ENCODE measurements at places on chromosomes 11 and 22.

GRCh38 chr11:64581057-64581523, 9.9 kb upstream of the SLC22A12 start:
- no peak for DNase-seq

- peak; percentile 22 for DNase-seq
These were observed 30.8 kb upstream of the RAG2 start for GRCh38 chr11:36628765-36629244.

- DNase-seq = peak; percentile 9
These were observed 5.3 kb downstream of the ADA2 start for GRCh38 chr22:17213976-17214375.

DNA sequence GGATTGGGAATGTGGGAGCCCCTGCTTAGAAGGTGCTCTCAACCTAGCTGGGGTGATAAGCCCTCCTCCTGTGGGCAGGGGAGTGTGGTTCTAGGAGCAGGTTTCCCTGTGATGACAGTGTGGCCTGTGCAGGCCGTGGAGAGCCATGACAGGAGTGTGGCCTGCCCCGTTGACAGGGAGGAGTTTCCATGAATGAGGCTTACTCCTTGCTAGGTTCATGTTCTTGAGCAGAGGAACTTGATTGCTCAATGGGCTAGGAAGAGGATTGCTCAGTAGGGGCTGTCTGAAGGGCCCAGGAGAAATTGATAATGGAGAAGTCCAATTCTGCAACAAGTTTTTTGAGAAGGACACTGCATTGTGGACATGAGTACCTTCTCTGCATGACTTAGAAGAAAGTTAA, 92.0 kb downstream of the PPP6R3 start:
- no peak for DNase-seq

- DNase-seq = no peak
These were observed 378.8 kb downstream of the DYNC2H1 start for GRCh38 chr11:103488031-103488461.

GRCh38 chr11:46472662-46472994, 81.1 kb upstream of the CHRM4 start:
- DNase-seq = no peak

GRCh38 chr11:20451568-20451967, 64.1 kb downstream of the PRMT3 start:
- no peak for DNase-seq

- no peak for DNase-seq
These were observed 267.6 kb downstream of the KIRREL3 start for GRCh38 chr11:126732981-126733380.

GRCh38 chr11:4862447-4863236, 13.6 kb upstream of the OR51S1 start:
- no peak for DNase-seq

GRCh38 chr11:6362185-6362872, 27.9 kb upstream of the SMPD1 start:
- DNase-seq = no peak

- no peak for DNase-seq
These were observed 152.4 kb downstream of the FCHSD2 start for GRCh38 chr11:72989727-72990126.

DNA sequence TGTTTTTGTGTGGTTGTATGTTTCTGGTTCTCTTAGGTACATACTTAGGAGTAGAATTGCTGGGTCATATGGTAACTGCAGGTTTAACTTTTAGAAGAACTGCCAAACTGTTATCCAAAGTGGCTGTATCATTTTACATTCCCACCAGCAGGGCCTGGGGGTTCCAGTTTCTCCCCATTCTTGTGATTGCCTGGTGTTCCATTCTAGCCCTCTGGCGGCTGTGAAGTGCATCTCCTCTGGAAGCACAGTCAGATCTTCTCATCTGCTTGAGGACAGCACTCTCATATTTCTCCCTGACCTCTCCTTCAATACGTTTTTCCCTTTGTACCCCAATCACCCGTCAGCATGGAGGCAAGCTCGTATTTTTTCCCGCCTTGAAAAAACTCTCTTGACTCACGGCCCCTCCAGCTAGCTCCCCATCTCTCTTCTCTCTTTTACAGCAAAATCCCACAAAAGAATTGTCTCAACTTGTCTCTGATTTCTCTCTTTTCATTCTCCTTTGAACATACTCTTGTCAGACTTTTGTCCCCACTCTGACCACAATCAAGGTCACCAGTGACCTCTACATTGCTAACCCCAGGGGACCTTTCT, 56.8 kb upstream of the THY1 start:
- no peak for DNase-seq

GRCh38 chr22:44729391-44730021, 22.9 kb upstream of the ARHGAP8 start:
- no peak for DNase-seq

DNA sequence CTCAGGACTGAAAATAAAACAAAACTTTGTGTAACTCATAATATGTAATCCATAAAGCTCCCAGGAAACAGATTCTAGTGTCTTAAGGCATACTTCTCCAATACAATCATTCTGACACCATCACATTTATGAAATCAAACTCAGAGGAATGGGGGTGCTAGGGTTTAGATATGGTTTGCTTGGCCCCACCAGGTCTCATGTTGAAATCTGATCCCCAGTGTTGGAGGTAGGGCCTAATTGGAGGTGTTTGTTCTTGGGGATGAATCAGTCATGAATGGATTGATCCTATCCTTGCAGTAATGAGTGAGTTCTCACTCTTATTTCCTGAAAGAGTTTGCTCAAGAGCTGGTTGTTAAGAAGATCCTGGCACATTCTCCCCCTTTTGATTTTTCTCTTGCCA, 380.9 kb downstream of the ETS1 start:
- DNase-seq = peak; percentile 56

GRCh38 chr22:17397756-17398547, 28.7 kb downstream of the CECR2 start:
- DNase-seq = peak; percentile 46

- no peak for DNase-seq
These were observed 602 bp downstream of the EWSR1 start for GRCh38 chr22:29268511-29269229.

GRCh38 chr11:11107076-11107723, 245.8 kb downstream of the CSNK2A3 start:
- no peak for DNase-seq

GRCh38 chr11:4085575-4085974, 9.0 kb upstream of the RRM1 start:
- DNase-seq = no peak

DNA sequence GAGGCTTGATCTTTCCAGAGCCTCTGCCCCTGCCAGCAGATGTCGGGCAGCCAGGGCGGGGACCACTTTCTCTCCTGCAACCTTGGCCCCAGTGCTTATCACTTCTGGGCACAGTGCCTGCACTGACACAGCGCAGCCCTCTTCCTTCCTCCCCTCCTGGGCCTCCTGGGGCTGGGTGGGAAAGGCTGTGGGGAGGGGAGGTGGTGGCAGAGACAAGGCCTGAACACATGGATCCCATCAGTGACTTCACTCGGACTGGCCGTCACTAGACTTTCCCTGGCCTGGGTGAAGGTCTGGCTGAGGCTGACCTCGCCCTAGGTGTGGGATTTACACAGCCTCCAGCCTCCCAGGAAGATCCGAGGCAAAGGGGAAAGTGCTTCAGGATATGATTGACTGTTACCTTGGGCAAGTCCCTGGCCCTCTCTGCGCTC, 68.1 kb downstream of the LRRC32 start:
- DNase-seq = no peak

DNA sequence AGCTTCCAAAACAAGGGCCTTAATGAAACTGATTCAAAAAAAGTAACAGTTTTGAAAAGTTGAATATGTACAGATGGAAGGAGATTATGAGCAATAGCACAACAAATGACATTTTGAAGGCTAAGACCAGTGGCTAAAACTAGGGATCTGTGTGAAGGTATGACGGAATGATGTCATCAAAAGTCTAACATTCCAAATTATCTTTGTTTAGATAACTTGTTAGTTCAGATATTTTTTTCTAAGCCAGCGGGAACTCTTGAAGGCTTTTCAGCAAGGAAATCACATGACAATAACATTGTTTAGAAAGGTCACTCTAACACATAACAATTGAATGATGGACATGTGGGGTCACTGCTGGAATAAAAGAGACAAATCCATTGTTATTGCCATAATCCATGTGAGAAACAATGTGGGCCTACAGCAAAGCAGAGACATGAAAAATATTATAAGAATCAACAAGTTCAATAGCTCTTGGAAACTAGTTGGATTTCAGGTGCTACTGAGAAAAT, 260.5 kb downstream of the CASP12 start:
- no peak for DNase-seq

- no peak for DNase-seq
These were observed 108.8 kb downstream of the TTC28 start for GRCh38 chr22:28570696-28571373.

GRCh38 chr11:623349-623869, 1.3 kb downstream of the CDHR5 start:
- no peak for DNase-seq

- no peak for DNase-seq
These were observed 30.2 kb downstream of the MSANTD4 start for GRCh38 chr11:105991888-105992287.

DNA sequence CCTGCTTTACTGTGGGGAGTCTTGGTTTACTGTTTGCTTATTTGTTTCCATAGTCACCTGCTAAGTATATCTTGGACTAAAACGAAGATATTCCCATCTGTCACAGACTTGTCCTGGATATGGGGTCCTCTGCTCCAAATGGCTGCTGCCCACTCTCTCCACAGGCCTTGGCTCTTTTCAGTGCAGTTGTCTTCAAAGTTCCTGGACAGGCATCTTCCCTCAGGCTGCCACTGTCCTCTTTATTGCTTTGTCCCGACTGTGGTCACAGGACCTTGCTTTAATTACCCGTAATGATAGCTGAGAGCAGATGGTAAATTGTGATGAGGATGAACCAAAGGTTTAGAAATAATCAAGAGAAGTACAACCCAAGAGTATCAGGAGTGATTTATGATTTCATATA, 713.9 kb upstream of the CCDC179 start:
- no peak for DNase-seq

DNA sequence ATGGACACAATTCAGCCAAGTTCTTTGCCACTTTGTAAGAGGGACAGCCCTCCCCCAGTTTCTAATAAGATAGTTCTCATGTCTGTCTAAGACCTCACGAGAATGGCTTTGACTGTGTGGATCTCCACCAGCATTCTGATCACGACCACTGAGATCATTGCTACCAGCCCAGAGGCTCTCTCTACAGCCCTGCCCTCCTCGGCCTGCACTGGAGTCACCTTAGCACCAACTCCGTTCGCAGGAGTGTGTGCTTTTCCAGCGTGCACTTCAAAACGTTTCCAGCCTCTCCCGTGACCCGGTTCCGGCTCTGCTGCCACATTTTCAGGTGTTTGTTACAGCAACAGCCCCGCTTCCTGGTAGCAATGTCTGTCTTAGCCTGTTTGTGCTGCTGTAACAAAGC, 26.2 kb downstream of the TSPAN32 start:
- no peak for DNase-seq

DNA sequence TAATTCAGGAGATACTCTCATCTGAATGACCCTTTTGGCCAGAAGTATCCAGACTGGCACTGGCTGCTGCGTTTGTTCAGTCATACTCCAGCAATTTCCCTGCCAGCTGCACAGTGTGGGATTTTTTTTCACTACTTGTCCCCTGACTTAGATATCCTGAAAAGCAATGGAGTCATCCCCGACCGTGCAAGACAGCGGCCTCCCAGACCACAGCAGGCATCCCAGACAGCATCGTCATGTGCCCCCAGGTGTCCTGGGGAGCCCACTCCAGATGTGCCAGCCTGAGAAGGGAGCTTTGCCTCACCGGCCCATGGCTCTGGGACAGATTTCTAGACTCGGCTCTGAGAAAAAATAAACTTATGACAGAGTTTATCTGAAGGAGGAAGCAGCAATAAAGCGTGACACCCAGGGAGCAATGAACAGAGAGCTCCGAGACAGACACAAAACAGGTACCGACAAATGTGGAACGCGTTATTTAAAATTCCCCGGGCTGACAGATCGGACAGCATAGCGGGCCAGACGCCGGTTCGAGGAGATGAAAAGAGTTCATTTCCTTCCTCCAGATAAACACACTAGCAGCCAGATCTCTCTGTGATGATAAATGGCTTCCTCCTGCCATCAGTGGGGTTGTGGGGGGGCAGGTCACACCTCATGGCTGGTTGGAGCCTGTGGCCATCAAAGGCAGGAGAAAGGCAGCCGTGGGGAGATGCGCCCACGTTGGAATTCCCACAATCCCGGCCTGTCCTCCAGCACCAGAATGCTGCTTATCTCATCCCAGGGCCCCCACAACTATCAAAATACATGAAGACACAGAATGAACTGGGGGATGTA, 106.4 kb upstream of the FGF3 start:
- no peak for DNase-seq

- DNase-seq = no peak
These were observed 437.4 kb downstream of the MIAT start for GRCh38 chr22:27094633-27095308.

DNA sequence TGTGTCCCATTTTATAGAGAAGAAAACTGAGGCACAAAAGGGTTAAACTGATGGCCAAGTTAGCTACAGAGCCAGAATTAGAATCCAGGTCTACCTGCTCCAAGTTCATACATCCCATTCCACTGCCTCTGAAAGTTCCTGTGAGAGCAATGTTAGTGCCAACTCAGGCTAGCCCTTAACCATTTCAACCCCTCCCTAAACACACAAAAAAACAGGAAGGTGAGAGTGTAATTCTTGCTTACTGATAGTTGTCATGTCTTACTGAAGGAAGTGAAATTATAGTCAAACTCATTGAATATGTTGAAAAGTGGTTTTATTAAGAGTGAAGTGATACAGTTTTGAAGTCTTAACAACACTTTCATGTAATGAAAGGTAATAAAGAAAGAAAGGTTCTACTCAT, 2.9 kb upstream of the E2F8 start:
- no peak for DNase-seq

DNA sequence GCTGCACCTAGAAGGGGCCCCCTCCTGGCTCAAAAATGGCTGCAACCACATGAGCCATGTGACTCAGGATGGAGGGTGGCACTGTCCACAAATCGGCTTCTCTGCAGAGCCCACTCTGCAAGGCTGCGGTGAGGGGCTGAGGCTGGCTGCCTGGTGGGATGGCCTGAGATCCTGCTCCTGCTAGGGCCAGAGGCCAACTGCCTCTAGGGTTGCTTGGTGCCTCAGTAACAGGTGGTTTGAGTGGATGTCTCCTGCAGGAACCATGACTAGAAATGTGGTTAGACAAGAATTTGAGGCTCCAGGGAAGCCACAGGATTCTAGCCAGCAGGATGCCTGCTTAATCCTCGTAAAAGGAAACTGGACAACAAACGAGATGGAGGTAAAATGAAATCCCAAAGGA, 17.1 kb downstream of the PATZ1 start:
- no peak for DNase-seq

DNA sequence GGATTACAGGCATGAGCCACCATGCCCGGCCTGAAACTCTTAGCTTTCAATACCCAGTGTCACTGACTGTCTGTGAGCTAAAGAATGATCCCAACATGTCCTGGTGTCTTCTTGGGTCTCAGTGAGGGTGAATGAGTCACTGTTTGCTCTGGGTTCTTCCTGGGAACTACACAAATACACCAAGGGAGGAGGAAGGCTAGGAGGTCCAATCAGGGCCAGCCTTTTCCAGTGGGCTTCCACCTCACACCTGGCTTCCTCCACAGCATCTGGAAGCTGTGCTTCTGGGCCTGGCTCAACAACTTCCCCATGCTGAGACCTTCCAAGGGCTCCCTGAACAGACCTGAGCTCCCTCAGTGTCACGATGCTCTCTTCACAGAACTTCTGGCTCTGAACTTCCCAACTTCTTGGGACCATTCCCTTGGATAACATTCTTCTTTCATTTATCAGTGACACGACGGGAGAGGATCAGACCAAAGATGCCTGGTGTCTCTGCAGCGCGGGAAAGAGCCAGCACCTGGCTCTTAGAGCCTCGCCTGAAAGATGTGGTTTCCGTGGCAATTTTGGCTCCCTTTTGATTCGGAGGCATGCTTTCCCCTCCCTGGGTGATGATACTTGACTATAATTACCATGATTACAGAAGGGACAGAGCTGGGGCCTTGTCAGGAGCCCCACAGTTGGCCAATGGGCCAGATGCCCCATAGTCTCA, 22.3 kb upstream of the CHRM4 start:
- no peak for DNase-seq
